ENCODE measurements at places on chromosomes 3 and 15. TPM values are rescaled to one million over a fixed set of nuclear protein-coding genes. Genes with fewer than 3 reads are reported as not detected.

Gene GPR62
- not detected for total RNA-seq

Gene HAPLN3
- total RNA-seq, result 25.1 TPM

Gene FLNB
- total RNA-seq, result 344 TPM

Gene RASGRP1
- 0.28 TPM for total RNA-seq

Gene SSUH2
- 0.69 TPM for total RNA-seq

Gene LACTB
- 25.5 TPM for total RNA-seq

Gene MESP1
- total RNA-seq, result 1.7 TPM

Gene CIB2
- total RNA-seq, result 25.7 TPM

Gene REC114
- not detected for total RNA-seq

Gene EXD1
- not detected for total RNA-seq

Gene BNIP2
- 56.2 TPM for total RNA-seq

Gene UCN2
- 8.9 TPM for total RNA-seq

Gene WDR93
- total RNA-seq, result 0.25 TPM

Gene CLDN16
- total RNA-seq, result not detected

Gene ST3GAL6
- 1.2 TPM for total RNA-seq

Gene CA12
- 188 TPM for total RNA-seq

Gene HRG
- not detected for total RNA-seq

Gene GNAT1
- total RNA-seq, result not detected

Gene TARS3
- total RNA-seq, result 8.9 TPM

Gene PPIP5K1
- total RNA-seq, result 6.9 TPM

Gene SLC22A14
- total RNA-seq, result 0.07 TPM

Gene CLDN18
- not detected for total RNA-seq

Gene PCYT1A
- 29.3 TPM for total RNA-seq

Gene SERINC4
- not detected for total RNA-seq

Gene AADACL2
- not detected for total RNA-seq

Gene TRPM1
- total RNA-seq, result not detected

Gene C3orf85
- total RNA-seq, result not detected

Gene LTF
- not detected for total RNA-seq

Data from A549 treated with Mapracorat at 1 μM for 4 hours (cell line).